Stimulated activated CD4-positive, alpha-beta T cell treated with anti-CD3 and anti-CD28 coated beads, Interleukin-1b, Interleukin-23, amount 100 ng/mL, for 24 hours (primary cell): ENCODE measurements at places on chromosomes 6 and 20.

DNA sequence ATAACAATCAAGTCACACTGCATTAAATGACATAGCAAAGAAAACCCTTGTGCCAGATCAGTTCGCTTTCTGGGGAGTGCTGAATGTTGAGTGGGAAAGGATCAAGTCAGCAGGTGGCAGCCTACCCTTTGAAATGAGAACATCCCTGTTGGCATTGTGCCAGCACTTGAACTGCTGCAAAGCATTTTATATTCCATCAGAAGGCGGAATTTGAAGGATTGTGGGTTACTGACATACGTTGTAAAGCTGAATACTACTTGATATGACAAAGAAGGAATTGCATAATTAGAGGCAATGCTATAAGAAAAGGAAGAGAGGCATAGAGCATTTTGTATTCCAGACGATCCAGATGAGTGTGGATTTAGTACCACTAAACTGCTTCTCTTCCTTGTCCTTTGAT, 26.5 kb downstream of the BCKDHB start:
- peak; percentile 1 for DNase-seq

DNA sequence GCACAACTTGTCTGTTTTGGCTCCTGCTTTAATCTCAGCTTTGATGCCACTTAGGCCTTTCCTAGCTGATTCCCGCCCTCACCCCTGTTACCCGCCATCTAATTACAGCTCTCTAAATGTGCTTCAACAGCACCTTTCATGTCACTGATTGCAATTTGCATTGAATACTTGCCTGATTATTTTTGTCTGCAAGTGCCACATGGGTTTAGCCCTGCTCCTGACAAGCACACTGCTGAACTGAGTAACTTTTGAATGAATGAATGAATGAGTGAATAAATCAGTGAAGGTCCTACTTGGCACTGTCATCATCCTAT, 591 bp upstream of the DCBLD1 start:
- DNase-seq, result no peak

DNA sequence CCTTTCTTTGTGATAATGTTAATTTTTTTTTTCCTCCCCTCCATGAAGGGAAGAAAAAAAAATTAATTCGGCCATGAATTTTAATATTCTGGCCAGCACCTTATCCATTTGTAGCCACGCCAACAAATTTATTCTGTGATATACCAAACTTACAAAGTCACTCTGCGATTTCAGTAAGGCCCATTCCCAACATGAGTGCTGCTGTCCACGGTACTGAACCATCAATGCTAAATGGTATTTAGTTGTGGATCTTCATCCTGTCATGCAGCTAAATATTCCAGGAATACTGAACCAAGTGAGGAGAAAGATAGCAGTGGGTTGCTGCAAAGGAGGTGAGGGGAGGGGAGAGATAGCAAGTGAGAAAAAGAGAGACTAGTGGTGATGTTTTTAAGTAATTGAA, 19.5 kb upstream of the RSPH4A start:
- DNase-seq, result no peak

- no peak for DNase-seq
Measured at GRCh38 chr20:37673444-37673843, 20.4 kb upstream of the CTNNBL1 start.

- no peak for DNase-seq
Measured at GRCh38 chr6:25061289-25061936, 125.7 kb upstream of the RIPOR2 start.

- no peak for DNase-seq
Measured at GRCh38 chr20:5191829-5192569, 65.2 kb downstream of the CDS2 start.

- DNase-seq, result no peak
Measured at GRCh38 chr6:159359581-159360297, 190.5 kb downstream of the FNDC1 start.

DNA sequence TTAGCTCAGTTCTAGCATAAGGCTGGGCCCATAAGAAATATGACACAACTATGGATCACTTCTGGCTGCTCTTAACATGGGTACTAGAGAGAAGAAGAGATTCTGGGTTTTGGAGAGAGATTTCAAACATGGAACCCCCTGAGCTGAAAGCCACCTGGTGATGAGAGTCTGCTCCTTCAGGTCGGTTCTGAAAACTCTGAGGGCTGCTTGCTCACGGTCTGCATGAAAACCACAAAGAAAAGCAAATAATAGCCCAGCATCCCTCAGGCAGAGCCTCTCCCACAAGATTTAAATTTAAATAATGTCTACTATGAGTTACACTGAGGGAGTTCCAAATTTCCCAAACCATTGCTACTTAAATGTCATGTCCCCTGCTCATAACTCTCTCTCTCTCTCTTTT, 301.5 kb downstream of the BMP7 start:
- no peak for DNase-seq

GRCh38 chr20:38676576-38676975, 47.7 kb upstream of the SLC32A1 start:
- DNase-seq, result no peak

GRCh38 chr20:43194137-43194536, 4.4 kb upstream of the PTPRT start:
- no peak for DNase-seq

GRCh38 chr6:24666097-24666640, 530 bp downstream of the TDP2 start:
- DNase-seq, result peak; percentile 4

DNA sequence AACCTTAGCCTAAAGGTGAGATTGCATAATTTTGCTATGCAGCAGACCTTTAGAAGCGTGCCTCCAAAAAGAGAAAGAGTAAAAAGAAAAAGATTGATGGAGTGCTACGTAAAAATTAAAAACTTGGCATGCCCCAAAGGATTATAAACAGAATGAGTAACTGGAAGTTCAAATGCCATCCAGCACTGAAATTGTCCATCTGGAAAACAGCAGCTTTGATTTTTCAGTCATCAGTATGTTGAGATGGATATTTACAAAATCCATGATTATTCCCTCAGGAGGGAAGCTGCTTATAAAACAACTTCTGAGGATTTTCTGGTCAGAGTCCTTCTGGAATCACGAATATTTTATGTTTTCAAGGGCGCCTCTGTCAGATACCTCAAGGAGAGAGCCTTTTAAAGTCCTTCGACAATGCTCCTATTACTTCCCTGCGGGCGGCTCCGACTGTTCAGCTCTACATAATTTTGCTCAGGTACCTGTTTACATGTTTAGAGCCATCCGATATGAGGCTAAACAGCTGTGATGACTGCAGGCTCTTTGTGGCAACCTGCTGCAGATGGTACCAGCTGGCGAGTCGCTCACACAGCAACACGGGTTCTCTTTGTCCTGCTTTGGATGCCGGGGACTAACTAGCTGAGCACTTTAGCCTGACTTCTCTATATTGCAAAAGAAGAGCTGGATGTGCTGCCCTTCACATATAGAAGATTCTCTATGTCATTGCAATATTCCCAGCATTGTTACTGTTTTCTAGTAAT, 83.3 kb downstream of the RCAN2 start:
- no peak for DNase-seq

DNA sequence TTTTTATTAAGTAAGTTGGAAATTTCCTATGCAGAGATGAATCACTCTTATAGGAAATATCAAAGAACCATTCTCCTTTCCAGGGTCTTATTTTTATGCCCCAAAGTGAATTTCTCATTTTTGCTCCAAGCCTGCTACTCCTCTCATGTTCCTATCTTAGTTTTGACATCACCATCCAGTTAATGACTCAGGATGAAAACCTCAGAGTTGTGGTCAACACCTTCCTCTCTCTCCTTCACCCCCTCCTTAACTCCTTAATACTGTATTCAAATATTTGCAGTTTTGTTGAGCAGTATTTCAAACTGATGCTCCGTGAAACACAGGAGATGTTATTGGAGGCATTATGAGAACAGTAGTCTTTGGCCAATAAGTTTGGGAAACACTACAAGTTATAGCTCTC, 64.1 kb downstream of the NRN1 start:
- no peak for DNase-seq

- no peak for DNase-seq
Measured at GRCh38 chr20:621125-621756, 11.1 kb upstream of the TCF15 start.

DNA sequence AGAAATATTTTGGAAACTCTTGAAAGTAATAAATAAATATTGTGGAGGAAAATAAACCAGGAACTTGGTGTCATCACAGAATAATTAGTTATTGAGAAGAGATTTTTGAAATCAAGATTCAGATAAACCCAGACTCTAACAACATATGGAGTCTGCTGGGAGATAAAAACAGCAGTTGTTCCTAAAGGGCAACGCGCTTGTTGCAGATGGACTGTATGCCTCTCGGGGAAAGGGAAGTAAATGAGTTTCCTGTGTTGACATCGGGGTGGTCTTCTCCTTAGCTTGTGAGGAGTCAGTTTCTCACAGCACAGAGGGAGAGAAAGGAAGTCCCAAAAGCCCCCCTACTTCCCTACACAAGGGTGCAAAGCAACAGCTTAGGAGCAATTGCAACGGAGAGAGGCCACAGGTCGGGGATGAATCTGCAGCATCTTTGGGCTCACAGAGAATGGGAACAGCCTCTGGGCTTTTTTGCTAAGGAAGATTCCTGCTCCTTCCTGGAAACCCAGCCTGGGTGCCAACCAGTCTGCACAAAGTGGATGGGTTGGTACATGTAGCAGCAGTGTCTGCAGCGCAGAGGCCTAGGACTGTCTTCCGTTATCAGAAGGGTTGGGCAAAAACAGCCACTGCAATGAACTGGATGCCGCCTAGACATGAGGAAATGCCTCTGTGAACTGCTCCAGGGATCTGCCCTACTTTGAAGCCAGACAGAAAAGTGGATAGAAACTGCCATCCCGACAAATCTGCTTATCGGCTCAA, 603.0 kb upstream of the NRSN1 start:
- no peak for DNase-seq

GRCh38 chr6:34506718-34507117, 40.8 kb downstream of the PACSIN1 start:
- DNase-seq, result no peak

GRCh38 chr6:144338951-144339700, 54.0 kb downstream of the UTRN start:
- DNase-seq, result no peak

- peak; percentile 40 for DNase-seq
Measured at GRCh38 chr20:25750765-25751696, 54.4 kb upstream of the ZNF337 start.

GRCh38 chr6:139425780-139426179, 51.3 kb upstream of the CITED2 start:
- DNase-seq, result no peak

DNA sequence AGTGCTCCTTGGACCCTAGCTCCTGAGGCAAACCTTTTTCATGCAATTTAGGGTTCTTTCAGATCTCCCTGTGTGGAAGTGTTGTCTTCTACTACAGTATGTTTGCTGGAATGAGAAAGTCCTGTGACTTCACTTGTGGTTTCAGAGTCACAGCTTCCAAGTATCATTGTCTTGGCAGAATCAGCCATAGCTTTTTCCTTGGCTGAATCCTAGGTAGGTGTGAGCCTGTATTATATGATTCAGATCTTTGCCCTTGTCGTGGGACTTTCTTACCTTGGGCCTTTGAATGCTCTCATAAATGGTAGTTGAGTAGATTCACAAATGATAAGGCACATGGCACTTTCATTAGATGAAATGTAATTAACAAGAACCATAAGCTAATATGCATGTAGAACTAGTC, 16.5 kb downstream of the CARMIL1 start:
- DNase-seq, result no peak

GRCh38 chr6:56734335-56734734, 91.6 kb upstream of the DST start:
- no peak for DNase-seq

DNA sequence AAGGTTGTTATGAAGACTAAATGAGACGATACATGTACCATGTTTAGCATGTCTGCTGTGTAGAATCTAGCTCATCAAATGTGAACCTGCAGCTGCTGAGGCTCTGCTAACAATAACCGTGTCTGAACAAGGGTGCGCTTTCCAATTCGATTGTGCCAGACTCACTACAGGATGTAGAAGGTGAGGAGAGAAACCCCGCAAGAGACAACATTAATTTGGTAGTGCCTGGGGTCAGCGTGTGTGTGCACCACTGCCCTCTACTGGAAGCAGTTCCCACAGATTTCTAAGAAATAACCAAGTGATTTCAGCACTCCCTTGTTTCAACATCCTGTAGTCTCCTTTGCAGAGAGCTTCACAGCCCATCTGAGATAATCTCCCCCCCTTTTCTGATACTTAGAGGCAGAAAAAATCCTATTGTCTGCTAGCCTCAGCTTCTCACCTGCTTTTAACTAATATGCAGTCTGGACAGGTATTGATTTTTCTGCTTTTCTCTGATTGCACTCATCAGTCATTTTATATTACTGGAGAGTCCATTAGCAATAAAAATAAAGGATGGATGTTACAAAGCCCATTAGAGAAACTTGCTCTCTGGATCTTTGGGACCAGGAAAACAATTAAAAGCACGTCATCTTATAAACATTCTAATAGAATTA, 96.7 kb upstream of the BACH2 start:
- peak; percentile 39 for DNase-seq

DNA sequence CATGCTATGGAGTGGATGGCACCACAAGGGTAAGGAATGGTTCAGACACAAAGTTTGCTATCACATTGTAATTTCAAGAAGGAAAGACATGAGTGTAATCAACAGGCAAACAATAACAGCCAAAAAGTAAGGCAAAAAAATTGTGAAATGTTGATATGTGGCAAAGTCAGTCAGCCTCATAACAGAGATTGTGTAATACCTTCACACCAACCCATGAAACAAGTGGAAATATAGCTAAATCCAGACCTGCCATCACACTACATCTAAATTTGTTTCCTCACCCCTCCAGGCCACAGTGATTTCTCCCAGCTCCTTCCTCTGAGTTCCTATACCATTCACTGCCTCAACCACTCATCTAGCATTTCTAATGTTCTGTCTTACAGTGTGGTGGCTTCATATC, 37.3 kb downstream of the SIM1 start:
- no peak for DNase-seq

- DNase-seq, result no peak
Measured at GRCh38 chr20:32344835-32345506, 13.2 kb upstream of the ASXL1 start.

- no peak for DNase-seq
Measured at GRCh38 chr6:1212919-1213318, 99.0 kb upstream of the FOXQ1 start.

DNA sequence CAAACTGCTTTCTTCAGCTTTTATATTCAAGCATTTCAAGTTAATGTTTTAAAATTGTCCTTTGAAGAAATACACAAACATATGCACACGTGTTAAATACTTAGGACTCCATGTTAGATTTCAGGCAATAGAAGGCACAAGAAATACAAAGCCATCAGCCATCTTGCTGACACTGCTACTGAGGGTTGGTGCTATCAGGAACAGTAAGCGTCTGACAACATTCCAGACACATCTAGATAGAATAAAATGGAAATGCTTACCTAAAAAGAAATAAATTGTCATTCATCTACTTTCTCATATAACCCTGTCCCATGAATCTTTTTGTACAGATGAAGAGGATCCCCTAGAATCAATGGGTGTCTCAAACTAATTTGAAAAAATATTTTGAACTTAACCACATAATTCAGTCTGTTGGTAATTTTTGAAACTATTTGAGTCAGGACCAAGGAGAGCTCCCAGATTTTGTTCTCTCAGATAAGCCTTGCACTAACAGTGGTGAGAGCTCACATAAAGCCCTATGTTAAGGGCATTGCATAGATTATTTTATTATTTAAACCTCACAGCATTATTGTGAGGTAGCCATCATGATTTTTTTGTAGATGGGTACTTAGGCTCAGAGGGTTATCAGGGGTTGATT, 631.1 kb upstream of the POU3F2 start:
- DNase-seq, result no peak

- no peak for DNase-seq
Measured at GRCh38 chr6:139251045-139251690, 40.6 kb downstream of the TXLNB start.

- DNase-seq, result no peak
Measured at GRCh38 chr6:53360093-53360912, 11.6 kb upstream of the ELOVL5 start.

GRCh38 chr6:9225441-9225871, 790.1 kb upstream of the SLC35B3 start:
- DNase-seq, result no peak
